ENCODE measurements at places on chromosomes 16 and 17.

- DNase-seq, result no peak
Observed at GRCh38 chr16:19746561-19746960, 28.5 kb downstream of the IQCK start.

GRCh38 chr17:83108709-83109108 lies 29.3 kb downstream of the METRNL start:
- DNase-seq, result no peak

- DNase-seq, result peak; percentile 84
Observed at GRCh38 chr17:73288534-73289302, 23.1 kb downstream of the CDC42EP4 start.

DNA sequence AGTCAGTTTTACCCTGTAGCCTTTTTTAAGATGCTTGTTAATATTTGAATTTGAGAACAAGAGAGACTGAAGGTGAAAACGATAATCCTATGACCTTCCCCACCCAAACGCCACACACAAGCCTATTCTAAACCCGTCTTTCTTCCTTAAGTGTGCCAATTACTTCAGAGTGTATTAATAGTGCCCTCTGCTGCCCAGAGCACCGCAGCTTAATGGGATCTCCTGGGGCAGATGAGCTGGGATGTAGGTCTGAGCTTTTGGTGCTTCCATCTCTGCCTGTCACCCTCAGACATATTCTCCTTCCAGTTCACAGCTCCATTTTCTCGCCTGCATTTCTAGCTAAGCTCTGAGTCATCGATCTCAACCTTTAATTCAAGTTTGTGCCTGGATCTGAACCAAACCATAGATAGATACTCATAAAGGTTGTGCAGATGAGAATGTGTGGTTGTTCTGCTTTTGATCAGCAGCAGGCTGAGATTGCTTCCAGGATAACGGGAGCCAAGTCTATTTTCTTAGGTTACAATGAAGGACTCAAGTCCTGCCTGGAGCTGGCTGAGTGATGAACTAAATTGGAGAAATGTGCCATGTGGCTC lies 46.4 kb upstream of the CDH13 start:
- peak; percentile 74 for DNase-seq

DNA sequence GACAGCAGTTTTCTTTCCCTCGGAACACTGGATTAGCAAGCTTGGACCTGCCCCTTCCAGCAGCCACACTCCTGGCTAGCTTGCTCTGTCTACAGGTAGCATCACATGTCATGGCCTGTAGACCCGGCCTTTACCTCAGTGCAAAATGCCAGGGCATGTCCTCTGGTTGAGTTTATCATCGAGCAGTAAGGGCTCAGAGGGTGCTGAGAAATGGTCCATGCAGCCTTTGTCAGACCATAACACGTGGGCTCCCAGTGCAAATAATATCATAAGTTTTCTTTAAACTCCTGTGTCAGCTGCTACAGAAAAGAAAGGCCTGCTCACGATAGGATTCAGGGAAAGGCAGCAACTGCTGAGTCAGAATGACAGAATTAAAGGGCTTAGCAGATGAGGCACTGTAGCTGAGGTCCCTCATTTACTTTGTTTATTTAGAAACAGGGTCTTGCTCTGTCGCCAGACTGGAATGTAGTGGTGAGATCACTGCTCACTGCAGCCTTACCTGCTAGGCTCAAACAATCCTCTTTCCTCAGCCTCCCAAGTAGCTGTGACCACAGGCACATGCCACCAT lies 8.0 kb upstream of the GNA13 start:
- peak; percentile 57 for DNase-seq

GRCh38 chr16:3152027-3152276 lies 17.1 kb downstream of the ZNF213 start:
- no peak for DNase-seq

Measured in stomach (tissue), 19 donors.